ENCODE measurements at places on chromosomes 2 and 18.
A peak's percentile ranks its signal among the peaks of the same experiment; 100 is the strongest.

- DNase-seq = peak; percentile 41
Observed at GRCh38 chr2:160210599-160211138, 10.6 kb upstream of the ITGB6 start.

- DNase-seq = no peak
Observed at GRCh38 chr2:189848276-189848675, 64.0 kb downstream of the PMS1 start.

DNA sequence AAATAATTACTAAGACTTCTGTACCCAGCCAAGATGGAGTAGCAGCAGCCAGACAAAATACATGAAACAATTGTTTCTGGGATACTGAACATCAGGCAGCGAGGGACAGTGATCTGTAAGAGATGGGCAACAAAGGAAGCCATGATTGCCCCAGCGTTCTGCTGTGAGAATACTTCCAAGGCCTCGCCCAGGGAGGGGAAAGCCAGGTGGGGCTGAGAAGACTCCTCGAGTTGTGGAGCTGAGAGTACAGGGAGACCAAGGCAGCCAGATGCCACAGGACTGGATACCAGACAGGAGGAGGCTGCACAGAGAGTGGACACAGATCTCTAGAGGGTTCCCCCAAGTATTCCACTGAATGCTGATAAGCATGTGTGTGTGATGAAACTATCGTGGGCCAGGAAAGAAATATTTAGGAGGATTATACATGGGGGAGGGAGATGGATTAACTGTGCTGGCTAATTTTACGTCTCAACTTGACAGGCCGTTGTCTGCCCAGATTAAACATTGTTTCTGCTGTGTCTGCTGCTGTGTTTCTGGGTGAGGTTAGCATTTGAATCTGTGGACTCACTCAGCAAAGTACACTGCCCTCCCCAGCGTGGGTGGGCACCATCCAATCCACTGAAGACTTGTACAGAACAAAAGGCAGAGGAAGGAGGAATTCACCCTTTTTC, 10.2 kb upstream of the LIMS2 start:
- DNase-seq = no peak

- no peak for DNase-seq
Observed at GRCh38 chr2:128004509-128004908, 23.4 kb downstream of the SAP130 start.

- no peak for DNase-seq
Observed at GRCh38 chr18:42588786-42589185, 526.7 kb downstream of the RIT2 start.

DNA sequence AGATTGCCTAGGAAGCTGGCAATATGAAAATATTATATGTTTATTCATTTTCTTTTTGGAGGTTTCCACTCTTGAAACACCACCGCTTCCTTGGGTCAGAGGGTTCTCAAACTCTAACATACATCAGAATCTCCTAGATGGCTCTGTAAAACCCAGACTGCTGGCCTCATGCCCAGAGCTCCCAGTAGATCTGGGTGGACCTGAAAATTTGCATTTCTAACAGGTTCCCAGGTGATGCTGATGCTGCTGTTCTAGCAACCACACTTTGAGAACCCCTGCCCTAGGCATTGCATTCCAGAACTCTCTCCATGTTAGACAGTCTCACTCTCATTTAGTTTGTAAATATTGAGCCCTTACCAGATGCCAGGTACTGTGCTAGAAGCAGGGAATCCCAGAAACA, 139.4 kb downstream of the FAM210A start:
- DNase-seq = no peak

All from stimulated activated CD8-positive, alpha-beta memory T cell treated with anti-CD3 and anti-CD28 coated beads, Interleukin-7, amount 100 ng/mL, for 4 hours (primary cell).